T-cell (primary cell): ENCODE measurements at places on chromosomes 7 and 10. TPM values are rescaled to one million over a fixed set of nuclear protein-coding genes. Genes with fewer than 3 reads are reported as not detected.

DNA sequence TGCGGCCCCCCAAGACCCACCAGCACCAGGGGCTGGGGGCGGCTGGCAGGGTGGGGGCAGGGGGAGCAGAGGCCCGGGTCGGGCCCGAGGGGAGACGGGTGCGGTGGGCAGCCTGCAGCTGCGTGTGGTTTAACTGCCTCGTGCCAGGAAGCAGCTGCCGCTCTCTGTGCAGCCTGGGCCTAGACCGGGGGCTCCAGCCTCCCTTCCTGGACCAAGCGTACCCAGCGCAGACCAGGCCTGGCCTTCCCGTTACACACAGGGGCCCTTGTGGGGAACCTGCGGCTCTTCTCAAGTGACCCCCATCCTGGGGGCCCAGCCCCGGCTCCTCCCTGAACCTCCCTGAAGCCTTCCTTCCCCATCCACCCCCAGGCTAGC lies 6.6 kb upstream of the INTS1 start:
- H3K27me3 ChIP-seq, result peaks cover 32% of the 10 kb centered on the region
- DNase-seq, result no peak
- no peak overlapping the region for H3K4me3 ChIP-seq

- H3K36me3 ChIP-seq, result no peaks in the 10 kb centered on the region
- no peaks in the 10 kb centered on the region for H3K4me1 ChIP-seq
- H3K4me3 ChIP-seq, result no peak overlapping the region
- H3K27me3 ChIP-seq, result no peaks in the 10 kb centered on the region
Observed at GRCh38 chr10:21832821-21833130, 170.8 kb downstream of the DNAJC1 start.

Gene WDFY4
- 6.0 TPM for total RNA-seq

- H3K4me1 ChIP-seq, result no peaks in the 10 kb centered on the region
- no peaks in the 10 kb centered on the region for H3K27me3 ChIP-seq
- H3K27ac ChIP-seq, result no peak overlapping the region
- no peak for DNase-seq
- H3K4me3 ChIP-seq, result no peak overlapping the region
- no peaks in the 10 kb centered on the region for H3K36me3 ChIP-seq
Observed at GRCh38 chr7:76338298-76339084, 20.3 kb downstream of the YWHAG start.

DNA sequence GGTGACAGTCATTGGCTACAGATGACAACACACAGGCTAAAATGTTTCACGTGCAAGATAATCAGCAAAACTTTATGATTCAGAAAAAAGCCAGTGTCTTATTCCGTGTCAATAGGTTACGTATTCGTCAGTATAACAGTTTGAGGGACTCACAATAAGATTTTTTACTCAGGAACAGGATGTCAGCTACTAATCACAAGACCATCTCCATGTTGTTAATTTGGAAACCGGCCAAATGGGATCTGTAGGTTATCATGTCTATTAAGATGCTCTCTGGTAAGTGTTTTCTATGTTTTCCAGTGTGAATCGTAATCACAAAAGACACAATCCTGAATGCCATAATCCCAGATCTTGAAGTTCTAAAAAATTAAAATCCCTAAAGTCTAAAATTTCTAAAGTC lies 197.3 kb downstream of the ETV1 start:
- no peak overlapping the region for H3K27ac ChIP-seq
- DNase-seq, result no peak
- H3K27me3 ChIP-seq, result no peaks in the 10 kb centered on the region
- no peaks in the 10 kb centered on the region for H3K36me3 ChIP-seq
- no peaks in the 10 kb centered on the region for H3K4me1 ChIP-seq
- H3K4me3 ChIP-seq, result no peak overlapping the region

GRCh38 chr7:98681951-98682350 lies 64.9 kb downstream of the NPTX2 start:
- H3K4me3 ChIP-seq, result no peak overlapping the region
- peaks cover 26% of the 10 kb centered on the region for H3K27me3 ChIP-seq
- H3K36me3 ChIP-seq, result no peaks in the 10 kb centered on the region
- no peaks in the 10 kb centered on the region for H3K4me1 ChIP-seq
- DNase-seq, result no peak

Gene TDRD1
- total RNA-seq, result 0.12 TPM

DNA sequence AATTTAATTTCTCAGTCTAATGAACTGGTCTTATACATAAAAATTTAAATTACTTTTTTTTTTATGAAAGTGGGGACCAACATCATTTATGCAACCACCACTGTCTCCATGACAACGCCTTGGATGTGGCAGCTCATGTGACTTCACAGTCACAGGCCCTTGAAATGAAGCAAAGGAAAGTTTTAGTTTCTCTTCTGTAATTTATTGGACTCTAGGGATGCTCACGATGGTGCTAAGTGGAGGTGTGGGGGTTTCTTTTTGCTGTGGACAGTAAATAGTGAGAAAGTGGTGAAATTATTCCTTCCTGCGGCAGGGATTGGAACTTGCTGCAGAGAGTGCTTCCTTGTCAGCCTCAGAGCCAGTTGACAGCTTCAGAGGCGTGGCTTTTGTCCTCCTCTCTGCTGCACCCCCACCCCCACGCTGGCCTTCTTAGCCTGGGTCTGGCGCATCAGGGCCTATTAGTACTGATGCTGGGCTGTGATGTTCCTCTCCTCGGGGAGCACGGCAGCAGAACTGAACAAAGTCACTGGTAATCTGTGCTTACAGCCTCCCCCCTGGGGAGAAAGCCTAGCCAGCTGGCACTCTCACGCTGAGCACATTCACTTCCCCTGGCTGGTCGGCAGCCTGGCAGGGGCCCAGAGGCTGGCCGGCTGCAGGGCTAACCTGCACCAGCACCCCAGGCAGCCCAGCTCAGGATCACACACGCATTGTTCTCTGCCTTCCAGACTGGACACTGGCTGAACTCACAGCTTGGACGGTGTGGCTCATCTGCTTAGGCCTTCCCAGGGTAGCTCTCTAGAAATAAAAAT lies 517.5 kb upstream of the GALNT17 start:
- H3K27me3 ChIP-seq, result peaks cover 2% of the 10 kb centered on the region
- no peaks in the 10 kb centered on the region for H3K36me3 ChIP-seq
- no peak overlapping the region for H3K4me3 ChIP-seq
- peaks cover 3% of the 10 kb centered on the region for H3K4me1 ChIP-seq
- no peak overlapping the region for H3K27ac ChIP-seq

Gene HDAC9
- 2.8 TPM for total RNA-seq

DNA sequence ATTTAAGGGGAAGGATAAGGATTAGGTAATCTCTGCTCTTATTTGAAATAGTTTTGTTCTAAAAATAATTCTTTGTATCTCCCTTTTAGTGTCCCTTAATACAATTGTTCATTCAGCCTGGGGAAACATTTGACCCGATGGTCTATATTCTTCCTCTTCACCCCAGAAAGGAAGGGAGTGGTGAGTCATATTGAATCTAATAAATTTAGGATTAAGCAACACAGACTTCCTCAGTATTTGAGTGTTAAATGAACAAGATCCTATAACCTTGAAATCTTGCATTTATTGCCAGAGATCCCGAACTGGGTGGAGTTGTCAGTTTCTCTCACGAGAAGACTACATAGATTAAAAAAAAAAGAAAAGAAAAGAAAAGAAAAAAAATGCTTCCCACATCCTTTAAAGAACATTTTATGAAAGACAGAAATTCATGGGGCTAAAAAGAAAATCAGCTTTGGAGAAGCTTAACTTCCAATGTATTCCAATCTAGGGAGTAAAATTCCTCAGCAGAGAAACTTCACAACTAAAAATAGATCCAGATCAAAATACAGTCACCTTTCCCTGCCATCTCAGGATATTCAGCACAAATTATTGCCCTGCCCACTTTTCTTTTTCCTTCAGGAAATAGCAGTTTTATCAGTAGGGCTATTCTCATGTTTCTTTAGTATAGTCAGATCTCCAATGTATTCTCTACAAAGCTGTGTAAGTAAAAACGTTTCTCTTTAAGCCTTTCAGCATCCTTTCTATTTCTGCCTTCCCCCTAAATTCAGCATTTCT lies 82.2 kb downstream of the SEMA3D start:
- no peaks in the 10 kb centered on the region for H3K27me3 ChIP-seq
- no peaks in the 10 kb centered on the region for H3K4me1 ChIP-seq
- DNase-seq, result no peak
- no peak overlapping the region for H3K27ac ChIP-seq
- H3K36me3 ChIP-seq, result no peaks in the 10 kb centered on the region
- no peak overlapping the region for H3K4me3 ChIP-seq

GRCh38 chr10:15316145-15316544 lies 54.9 kb downstream of the FAM171A1 start:
- peaks cover 3% of the 10 kb centered on the region for H3K27me3 ChIP-seq
- H3K4me1 ChIP-seq, result no peaks in the 10 kb centered on the region
- no peak for DNase-seq
- no peak overlapping the region for H3K4me3 ChIP-seq

DNA sequence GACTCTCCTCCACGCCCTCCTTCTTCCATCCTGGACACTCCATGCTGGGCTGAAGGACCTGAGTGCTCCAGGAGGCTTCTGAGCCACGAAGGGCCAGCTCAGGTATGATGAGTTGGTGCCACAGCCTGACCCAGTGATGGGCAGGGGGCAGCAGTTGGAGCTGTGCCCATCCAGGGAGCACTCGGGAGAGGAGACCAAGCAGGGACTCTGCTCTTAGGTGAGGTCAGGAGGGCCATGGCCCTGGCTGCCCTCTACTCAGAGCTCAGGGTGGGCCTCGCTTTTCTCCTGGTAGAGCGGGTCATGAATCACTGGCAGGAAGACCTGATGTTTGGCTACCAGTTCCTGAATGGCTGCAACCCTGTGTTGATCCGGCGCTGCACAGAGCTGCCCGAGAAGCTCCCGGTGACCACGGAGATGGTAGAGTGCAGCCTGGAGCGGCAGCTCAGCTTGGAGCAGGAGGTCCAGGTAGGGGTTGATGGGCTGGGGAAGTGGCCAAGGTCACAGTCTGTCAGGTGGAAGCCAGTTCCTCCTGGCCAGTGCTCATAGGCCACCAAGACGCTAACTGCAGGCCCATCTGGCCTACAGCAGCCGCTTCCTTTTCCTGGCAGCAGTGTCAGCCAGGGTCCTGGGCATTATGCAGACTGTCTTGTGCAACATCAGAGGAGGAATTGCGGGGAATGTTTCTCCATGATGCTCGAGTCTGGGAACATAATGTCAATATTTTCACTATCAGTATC lies 50.8 kb downstream of the ALOX5 start:
- H3K4me1 ChIP-seq, result peaks cover 15% of the 10 kb centered on the region
- no peak for DNase-seq
- peaks cover 11% of the 10 kb centered on the region for H3K27me3 ChIP-seq
- H3K4me3 ChIP-seq, result no peak overlapping the region
- H3K27ac ChIP-seq, result no peak overlapping the region

DNA sequence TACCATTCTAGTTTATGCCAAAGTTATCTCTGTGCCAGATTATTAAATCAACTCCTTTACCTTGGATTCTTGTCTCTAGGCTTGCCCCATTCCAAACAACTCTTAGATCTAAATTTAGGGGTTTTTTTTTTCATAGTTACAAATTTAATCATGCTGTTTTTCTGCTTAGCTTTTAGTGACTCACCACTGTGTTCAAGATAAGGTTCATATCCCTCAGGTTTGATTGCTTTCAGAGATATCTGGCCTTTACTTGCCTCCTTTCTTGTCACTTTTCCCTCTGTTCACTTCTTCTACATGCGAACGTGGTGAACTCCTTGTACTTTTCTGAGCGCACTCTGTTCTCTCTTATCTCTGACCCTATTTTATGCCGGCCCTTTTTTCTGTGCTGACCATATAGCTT lies 78.2 kb downstream of the VPS50 start:
- no peaks in the 10 kb centered on the region for H3K27me3 ChIP-seq
- no peak overlapping the region for H3K27ac ChIP-seq
- no peak overlapping the region for H3K4me3 ChIP-seq
- no peaks in the 10 kb centered on the region for H3K4me1 ChIP-seq

Gene SFRP4
- total RNA-seq, result not detected

Gene MSS51
- 3.8 TPM for total RNA-seq

- no peak overlapping the region for H3K4me3 ChIP-seq
- H3K27me3 ChIP-seq, result no peaks in the 10 kb centered on the region
- H3K27ac ChIP-seq, result no peak overlapping the region
- DNase-seq, result no peak
Observed at GRCh38 chr10:4588824-4589223, 237.2 kb upstream of the AKR1E2 start.

DNA sequence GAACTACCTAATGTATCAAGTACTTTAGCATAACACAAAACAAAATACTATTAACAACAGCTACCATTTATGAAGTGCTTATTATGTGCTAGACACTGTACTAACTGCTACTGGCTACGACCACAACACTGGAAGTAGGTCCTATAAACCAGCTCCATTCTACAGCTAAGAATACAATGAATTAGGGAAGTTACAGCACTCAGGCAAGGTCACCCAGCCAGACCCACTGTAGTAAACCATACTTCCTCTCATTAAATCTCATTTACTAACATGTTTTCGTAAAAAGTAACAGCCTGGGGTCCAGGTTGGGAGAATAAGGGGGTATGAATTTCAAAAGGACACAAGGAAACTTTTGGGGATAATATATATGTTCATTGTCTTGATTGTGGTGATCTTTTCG lies 25.4 kb downstream of the NAPEPLD start:
- DNase-seq, result no peak
- H3K36me3 ChIP-seq, result peaks cover 10% of the 10 kb centered on the region
- H3K27ac ChIP-seq, result no peak overlapping the region
- H3K4me1 ChIP-seq, result no peaks in the 10 kb centered on the region
- H3K27me3 ChIP-seq, result no peaks in the 10 kb centered on the region
- H3K4me3 ChIP-seq, result no peak overlapping the region

- no peaks in the 10 kb centered on the region for H3K36me3 ChIP-seq
- no peak overlapping the region for H3K4me3 ChIP-seq
- H3K4me1 ChIP-seq, result no peaks in the 10 kb centered on the region
- H3K27me3 ChIP-seq, result no peaks in the 10 kb centered on the region
- no peak for DNase-seq
- no peak overlapping the region for H3K27ac ChIP-seq
Observed at GRCh38 chr7:133797818-133798520, 329.2 kb upstream of the LRGUK start.

DNA sequence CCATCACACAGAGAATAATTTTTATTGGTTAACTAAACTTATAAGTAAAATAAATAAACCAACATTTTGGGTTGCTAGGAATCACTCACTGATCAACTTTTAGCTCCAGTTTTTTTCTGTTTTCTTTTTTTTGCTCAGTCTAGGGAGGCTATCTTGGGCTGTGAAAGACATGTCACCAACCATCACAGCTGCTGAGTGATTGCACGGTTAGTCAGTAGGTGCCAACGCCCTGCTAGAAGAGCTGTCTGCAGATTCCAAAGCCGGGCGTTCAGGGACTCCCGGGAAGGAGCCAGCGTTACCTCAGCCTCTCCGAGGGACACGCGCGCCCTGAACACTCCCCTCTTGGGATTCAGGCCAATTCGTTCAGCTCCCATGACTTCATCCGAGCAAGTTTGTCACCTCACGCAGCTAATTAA lies 604 bp upstream of the STAM start:
- H3K4me3 ChIP-seq, result peak overlapping the region; percentile 97
- DNase-seq, result no peak

DNA sequence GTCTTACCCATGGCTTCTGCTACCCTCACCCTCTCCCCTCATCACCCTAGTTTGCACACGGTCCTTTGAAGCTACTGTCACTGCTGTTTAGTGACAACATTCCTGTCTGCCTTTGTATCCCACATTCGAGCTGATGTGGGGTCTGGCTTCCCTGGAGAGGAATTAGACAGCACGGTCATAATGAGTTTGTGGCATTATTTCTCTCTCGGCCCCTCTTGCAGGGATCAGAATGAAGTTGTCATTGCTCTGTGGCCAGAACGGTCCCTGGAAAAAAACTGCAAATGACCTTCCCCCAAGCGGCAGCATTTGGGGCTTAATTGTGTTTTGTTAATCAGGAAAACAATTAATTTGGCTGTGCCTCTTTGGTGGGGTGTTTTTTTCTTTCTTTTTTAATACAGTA lies 317.2 kb upstream of the PODXL start:
- H3K4me3 ChIP-seq, result no peak overlapping the region
- H3K36me3 ChIP-seq, result no peaks in the 10 kb centered on the region
- H3K4me1 ChIP-seq, result no peaks in the 10 kb centered on the region
- H3K27me3 ChIP-seq, result peaks cover 11% of the 10 kb centered on the region
